ENCODE measurements at places on chromosomes 11 and 22.

DNA sequence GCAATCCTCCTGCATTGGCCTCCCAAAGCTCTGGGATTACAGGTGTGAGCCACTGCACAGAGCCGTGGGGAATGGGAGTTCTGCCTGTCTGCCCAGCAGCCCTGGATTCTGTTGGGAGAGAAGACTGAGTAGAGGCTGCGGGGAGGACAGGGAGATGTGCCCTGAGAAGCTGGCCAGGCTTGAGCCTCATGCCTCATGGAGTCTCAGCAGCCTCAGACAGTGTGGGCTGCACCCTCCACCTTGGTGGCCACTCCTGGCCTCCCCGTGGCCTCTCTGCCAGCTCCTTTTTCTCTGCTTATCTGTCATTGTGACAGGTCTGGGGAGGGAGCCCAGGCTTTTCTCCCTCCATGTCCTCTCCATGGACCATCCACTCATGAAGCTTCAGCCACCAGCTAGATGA lies 43.2 kb downstream of the DKK3 start:
- no peak for DNase-seq

DNA sequence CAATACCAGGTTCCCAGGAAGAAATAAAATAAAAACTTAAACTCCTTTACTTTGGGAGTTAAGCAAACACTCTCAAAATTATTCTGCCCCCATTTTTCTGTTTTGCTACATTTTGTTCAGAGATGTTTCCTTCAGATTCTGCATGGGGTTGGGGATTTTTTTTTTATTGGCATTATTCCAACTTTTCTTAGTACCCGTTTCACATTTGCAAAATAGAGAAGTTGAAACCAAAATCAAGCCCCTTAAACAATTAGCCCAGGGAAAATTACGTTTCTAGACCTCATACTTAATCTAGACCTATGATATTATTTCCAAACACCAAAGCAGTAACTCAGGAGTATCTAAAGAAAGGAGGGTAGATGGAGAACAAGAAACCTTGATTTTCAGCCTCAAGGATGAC lies 20.6 kb upstream of the MS4A7 start:
- DNase-seq: no peak

GRCh38 chr11:15163136-15163535 lies 48.4 kb downstream of the INSC start:
- no peak for DNase-seq

- DNase-seq: no peak
Observed at GRCh38 chr11:86191874-86192273, 52.7 kb upstream of the EED start.

GRCh38 chr22:50329236-50329635 lies 2.4 kb upstream of the DENND6B start:
- no peak for DNase-seq

DNA sequence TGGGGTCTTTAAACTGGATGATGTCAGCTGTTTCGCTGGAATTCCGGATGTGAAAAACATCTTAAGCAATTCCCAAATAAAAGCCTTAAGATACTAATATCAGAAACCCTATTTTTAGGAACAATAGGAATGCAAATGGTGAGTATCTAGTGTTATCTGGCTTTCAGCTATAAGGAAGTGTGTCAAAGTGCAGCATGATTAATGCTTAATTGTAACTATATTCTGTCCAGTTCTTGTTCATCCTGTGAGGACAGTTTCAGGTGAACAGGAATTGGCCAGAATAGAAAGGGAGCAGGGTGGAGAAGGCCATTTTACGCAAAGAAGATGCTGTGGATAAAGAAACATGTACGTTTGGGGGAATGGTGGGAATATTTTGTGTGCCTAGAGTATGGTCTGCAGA lies 108.2 kb downstream of the RASSF10 start:
- DNase-seq: no peak
